ENCODE measurements at places on chromosomes 3 and 15.

DNA sequence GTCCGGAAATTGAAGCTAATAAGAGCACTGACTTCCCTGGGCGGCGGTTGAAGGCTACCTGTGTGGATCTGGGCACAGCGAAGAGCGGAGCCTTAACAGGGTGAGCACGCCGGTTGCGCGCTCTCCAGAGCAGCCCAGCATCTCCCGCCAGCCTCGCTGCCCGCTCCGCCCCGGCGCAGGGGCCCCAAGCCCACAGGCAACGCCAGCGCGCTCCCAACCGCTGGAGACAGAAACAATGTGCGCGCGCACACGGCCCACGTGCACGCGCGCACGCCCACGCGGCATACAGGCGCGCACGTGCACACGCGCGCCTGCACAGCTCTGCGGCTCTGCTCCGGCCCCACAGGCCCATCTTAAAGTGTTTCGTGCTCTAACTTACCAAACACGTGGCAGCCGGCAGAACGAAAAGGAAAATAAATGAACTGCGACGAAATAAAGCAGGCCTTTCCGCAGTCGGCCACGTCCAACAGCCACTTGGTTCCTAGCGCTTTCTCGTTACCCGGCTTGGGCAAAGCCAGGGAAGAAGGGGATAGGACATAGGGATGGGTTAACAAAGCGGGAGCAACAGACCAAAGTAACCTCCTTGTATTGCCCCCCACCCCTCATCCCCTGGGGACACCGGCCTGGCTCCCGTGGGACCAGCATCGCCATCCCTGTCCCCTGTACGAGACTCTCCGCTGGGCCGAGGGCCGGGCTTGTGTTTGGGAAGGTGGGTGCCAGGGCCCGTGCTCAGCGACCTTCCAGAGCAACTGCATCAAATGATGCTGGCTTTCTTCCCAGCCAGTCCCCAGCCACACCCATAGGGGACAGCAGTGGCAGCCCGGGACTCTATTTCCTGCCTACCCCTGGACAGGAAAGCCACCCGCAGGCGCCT is 203.7 kb downstream of the ABHD5 start:
- DNase-seq = no peak

DNA sequence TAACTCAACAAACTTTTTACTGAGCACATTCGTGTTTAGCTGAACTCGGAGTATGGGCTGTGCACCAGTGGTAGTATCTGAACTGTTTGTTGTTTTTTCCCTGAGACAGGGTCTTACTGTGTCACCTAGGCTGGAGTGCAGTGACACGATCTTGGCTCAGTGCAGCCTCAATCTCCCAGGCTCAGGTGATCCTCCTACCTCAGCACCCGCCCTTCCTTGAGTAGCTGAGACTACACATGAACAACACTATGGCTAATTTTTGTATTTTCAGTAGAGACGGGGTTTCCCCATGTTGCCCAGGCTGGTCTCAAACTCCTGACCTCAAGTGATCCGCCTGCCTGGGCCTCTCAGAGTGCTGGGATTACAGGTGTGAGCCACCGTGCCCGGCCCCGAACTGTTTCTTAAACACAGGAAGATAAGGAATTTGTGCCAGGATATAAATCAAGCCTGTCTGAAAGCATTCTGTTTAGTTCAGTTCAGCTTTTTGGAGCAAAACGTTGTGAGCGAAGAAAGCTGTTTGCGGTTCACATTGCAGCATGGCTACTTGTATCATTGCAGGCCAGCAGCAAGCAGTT is 40.4 kb upstream of the SKOR1 start:
- no peak for DNase-seq

GRCh38 chr15:101083336-101084045 is 164.3 kb downstream of the LRRK1 start:
- DNase-seq = no peak

DNA sequence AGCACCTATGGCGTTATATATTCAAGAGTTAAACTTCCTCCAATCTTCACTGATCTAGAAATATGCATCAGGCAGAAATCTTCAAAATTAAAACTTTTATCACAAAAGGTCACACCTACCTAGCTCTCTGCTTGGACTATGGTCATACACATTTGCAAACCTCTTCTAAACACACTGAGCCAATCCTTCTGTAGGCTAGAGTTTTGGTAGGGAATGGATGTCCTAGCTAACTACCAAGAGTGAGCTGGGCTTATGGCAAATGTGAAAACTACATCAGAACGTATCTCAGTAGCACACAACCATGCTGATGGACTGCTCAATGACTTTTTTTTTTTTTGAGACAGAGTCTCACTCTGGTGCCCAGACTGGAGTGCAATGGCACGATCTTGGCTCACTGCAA is 29.6 kb downstream of the SETD2 start:
- no peak for DNase-seq

DNA sequence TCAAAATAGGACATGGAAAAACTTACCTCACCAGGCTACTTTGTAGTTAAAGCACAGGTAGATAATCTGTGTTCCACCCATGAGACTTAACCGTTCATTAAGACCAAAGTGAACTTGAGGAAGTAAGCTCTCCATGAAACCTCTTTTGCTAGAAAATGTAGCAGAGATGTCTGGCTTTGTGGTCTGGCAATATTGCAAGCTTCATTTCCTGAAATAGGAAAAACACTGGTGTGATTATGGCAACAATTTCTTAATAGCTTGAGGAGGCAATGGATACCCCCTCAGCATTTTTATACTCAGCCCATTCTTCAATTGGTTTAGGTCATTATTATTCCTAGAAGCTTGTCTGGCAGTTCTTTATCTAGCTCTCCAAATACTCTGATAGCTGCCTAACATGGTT is 957.3 kb downstream of the IGSF11 start:
- no peak for DNase-seq

DNA sequence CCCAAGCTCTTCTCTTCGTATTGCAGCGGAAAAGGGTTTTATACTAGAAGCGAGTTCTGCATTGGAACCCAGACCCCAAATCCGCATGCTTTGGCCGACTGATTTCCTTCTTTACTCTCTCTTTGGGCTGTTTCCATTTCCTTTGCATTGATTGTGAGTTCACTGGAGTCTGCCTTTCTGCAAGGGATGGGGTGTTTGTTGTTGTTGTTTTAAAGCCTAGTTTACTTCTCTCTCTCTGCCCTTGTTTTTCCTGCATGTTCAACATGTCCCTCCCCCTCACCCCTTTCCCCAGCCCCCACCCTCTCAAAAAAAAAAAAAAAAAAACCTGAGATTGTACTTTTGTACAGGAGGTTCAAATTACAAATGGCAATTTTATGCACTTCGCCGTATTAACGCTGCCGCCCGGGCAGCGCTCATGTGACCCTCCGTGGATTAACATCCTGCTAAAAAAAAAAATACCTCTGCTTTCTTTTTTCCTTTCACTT is 2.2 kb downstream of the NR2F2 start:
- DNase-seq = no peak

GRCh38 chr3:13879946-13880810 is at the start of gene WNT7A:
Gene WNT7A (minus strand): TSS chr3:13880071. CDS start chr3:13879816, 255 bp downstream.
- no peak for DNase-seq

DNA sequence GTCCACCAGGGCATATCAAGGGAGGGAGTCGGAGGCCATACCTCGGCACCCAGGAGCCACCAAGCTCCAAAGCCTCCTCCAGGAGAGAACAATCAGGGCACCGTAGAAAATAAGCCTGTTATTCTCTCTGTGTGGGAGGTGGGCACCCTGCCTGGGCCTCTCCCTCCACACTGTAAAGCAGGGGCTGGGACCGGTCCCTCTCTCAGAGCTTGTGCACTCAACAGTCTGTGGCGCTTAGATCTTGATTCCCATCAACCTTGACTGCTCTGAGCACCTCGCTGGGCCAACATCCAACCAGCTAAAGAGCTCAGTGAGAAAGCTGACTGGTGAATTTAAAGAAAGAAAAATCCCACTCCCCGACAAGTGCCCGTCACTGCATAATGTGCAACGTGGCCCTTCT is 53.0 kb downstream of the PCSK6 start:
- no peak for DNase-seq

GRCh38 chr3:107907996-107908395 is 182.8 kb downstream of the CD47 start:
- DNase-seq = no peak

DNA sequence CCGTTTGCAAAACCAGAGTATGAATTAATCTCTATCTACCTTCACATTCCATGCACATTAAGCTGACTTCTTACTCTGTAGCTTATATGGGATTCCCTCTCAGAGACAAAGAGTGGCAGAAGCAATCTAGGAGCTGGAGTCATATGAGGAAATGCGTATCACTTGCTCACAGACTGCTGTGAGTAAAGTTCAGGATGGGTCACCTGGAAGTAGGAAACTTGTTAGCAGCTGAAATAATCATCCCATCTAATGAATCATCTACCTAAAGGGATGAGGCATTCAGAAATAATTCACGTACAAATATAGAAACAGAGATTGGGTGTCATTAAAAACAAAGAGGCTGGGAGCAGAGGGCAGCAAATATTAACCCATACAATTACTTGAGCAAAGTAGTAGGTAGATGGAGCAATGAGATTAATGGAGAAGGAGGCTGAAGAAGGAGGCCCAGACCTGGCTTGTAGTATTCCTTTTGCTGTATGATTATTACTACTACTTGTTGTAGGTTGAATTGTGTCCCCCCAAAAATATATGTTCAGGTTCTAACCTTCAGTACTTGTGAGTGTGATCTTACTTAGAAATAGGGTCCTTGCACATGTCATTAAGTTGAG is 866.3 kb downstream of the ROBO2 start:
- no peak for DNase-seq

DNA sequence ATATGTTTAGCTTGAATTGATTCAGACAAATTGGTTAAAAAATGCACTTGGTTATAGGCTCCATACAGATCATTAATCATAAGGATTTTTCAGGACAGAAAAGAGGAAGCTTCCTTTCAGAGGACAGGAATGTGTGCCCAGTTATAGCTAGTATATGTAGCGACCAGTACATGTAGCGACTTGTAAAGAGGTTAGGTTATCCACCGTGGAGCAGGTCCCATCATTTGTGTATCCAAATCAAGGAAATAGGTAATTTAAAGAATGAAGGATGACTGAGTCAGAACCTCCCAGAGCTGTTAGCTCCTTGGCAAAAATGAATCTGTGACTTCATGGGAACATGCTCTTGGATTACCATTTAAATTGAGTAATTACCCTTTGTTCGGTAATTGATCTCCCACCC is 15.8 kb upstream of the P2RY12 start:
- DNase-seq = no peak

DNA sequence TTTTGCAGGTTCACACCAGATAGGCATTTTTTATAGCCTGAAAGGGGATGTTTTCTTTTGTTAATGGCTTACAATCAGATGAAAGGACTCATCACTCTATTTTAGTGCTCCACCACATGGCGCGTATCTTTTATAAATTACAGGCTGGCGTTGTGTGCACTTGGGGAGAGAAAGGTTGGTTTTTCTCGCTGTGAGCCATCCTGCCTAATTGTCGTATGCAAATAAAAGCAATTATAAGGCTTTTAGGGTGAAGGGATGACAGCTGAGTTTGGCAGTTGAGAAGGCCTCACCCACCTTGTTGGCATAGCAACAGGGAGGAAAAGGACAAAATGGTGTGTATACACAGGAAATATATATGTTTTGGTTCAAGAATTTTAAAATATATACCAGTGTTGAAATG is 268.0 kb downstream of the NR2F2 start:
- no peak for DNase-seq

DNA sequence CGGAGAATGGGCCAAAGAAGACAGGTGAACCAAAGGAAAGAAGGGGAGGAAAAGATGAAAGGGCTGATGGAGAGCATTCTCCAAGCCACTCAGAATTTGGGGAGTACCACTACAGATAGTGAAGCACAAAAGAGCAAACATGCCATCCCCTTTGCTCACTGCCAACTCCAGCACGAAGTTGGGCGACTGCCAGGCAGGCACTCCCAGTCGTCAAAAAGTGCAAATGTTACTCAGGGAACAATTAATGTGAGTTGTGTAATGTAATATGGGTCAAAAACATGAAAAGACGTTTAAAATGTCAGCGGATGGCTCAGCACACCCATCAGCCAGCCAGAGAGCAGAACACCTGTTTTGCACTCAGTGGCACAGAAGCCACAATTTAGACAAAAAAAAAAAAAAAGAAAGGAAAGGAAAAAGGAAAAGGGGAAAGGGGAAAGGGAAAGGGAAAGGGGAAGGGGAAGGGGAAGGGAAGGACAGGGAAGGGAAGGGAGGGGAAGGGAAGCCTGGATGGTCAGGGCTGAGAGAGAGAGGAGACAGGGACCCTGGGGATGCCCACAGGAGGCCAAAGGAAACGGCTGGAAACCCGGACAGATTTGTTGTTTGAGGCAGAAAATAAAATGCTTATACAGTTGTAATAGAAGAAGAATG is 82.7 kb downstream of the COL8A1 start:
- DNase-seq = no peak

DNA sequence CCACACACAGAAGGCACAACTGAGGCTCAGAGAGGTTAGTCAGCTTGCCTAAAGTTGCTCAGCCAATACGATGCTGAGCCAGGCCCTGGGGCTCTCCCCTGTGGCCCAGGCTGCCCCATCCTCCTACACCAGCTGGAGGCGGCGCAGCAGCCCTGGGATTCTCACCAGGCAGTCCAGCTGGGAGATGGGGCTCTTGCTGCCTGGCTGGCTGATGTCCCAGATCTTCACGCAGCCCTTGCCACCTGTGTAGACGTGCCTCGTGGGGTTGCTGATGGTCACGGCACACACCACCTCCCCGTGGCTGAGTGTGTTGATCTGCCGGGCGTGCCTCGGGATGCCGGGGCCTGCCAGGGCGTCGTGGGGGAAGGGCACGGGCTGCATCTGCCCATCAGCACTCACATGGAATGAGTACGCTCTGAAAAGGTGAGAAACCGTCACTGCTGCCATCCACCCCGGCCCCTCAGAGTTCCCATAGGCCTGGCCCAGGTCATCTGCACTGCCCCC is 42.8 kb downstream of the TLE3 start:
- DNase-seq = no peak

DNA sequence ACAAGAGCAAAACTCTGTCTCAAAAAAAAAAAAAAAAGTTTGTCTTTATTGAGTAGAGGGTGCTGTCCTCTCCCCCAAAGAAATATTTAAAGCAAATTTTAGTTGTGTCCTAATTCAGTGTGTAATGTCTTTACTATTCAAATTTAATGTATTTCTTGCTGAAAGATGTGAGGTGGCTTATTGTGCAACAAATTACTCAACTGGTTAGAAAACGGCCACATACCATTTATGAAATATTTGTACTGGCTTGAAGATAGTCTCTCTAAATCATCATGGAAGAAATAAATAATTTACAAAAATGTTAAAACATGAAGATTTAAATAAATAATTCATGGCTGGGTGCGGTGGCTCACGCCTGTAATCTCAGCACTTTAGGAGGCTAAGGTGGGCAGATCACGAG is 63.0 kb downstream of the SLTM start:
- no peak for DNase-seq

- no peak for DNase-seq
Measured at GRCh38 chr15:80709542-80709941, 14.4 kb downstream of the ABHD17C start.

DNA sequence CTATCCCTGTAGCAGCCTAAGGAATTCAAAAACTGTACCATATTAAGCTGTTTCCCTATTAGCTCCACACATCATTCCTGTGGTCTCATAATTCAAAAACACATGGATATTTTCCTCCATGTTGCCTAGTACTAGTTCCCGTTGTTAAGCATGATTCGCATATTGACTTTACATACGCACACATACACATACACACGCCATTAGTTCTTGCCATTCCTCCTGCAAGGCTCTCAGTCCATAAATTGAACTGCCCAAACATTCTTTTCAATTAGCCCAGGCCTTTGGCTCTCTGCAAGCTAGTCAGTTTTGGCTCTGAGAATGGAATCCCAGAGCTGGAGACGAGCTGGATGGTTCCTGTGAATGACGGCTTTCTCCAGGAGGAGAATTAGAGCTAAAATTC is 57.2 kb upstream of the RAD18 start:
- DNase-seq = no peak

Data from substantia nigra (tissue), 51 donors.